A549 treated with Hydrocortisone at 1 μM for 4 hours (cell line): ENCODE measurements at places on chromosomes 5 and 9. TPM values are rescaled to one million over a fixed set of nuclear protein-coding genes. Genes with fewer than 3 reads are reported as not detected.

SOWAHA gene
- total RNA-seq = 0.08 to 0.14 TPM (median 0.13 TPM) in 5 replicates

HABP4 gene
- 14.8 to 16.5 TPM (median 15.3 TPM) in 5 replicates for total RNA-seq

APBA1 gene
- total RNA-seq = 0.09 to 0.56 TPM (median 0.12 TPM) in 5 replicates

SPRY4 gene
- 6.5 to 10.3 TPM (median 9.1 TPM) in 5 replicates for total RNA-seq

TMC1 gene
- total RNA-seq = 0.03 to 0.21 TPM (median 0.13 TPM) in 4 of 5 replicates, not detected in the other

CEL gene
- 0.40 to 0.69 TPM (median 0.51 TPM) in 5 replicates for total RNA-seq

GABRA1 gene
- total RNA-seq = not detected in 5 replicates

ZNF366 gene
- total RNA-seq = not detected in 5 replicates

LCN2 gene
- 2.8 to 5.4 TPM (median 3.3 TPM) in 5 replicates for total RNA-seq
